ENCODE measurements at places on chromosomes 2 and 18.
A peak's percentile ranks its signal among the peaks of the same experiment; 100 is the strongest.

DNA sequence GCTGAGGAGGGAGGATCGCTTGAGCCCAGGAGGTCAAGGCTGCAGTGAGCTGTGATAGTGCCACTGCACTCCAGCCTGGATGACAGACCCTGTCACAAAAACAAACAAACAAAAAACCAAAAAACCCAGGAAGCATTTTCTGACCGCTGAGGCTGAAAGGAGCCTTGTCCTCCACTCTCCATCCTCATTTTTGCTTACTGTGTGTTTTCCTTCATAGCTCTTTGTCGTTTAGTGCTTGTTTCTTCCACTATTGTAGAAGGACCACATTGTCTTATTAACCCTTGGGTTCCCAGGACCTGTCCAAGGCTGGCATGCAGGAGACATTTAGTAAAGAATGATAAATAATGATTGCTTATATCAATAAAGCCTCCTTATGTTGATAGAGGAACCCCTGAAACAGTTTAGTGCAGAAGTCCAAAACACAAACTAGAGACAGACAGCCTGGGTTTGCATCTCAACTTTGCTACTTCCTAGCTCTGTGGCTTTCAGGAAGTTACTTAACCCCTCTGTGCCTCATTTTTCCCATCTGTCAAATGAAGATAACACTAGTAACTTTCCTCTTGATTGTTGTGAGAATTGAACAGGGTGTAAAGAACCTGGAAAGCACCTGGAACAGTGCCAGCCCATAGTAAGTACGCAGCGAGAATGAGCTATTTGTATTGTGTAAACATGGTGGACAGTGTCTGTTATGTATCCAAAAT lies 126.0 kb downstream of the LPIN1 start:
- peak; percentile 21 for DNase-seq

- no peak for DNase-seq
Measured at GRCh38 chr18:75884728-75885127, 457.2 kb upstream of the SMIM21 start.

DNA sequence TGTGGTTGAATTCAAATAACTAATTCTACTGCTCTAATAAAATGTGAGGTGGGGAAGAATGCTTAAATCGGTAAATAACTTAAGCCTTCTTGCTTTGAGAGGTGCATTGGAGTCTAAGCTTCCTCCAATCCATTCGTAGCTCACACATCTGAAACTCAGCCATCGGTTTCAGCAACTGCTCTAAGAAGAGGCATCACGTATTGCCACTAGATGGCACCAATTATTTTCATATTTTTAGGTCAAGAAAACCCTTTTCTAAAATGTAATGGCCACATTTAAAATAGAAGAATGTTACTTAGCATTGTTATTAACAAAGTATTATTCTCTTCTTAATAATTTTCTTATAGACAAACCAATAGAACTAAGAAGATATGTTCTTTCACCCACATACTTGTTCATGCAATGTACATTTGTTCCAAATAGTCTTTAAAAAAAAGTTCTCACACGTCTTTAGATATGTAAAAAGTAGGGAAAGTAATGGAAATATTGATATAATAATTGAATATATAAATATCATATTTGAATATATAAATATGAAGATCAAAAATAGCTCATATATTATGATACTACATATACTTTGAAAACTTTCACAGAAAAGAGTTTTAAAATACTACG lies 229.8 kb downstream of the CCDC178 start:
- DNase-seq: no peak

DNA sequence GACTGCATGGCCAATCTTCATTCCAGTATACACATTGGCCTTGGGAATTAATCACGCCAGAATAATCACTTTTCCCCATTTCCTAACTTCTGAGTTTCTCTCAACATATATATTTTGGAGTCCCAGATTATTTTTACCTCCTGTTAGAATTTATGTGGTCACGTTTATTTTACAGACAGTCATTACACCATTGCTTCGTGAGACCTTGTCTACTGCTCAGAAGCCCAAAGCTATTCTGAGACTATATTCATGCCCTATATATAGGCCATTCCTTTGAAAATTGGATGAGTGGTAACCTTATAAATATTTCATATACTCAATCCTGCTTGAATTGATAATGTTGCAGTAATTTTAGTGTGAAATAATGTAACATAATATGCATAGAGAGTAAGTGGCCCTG lies 610.0 kb upstream of the CDH2 start:
- DNase-seq: no peak

GRCh38 chr2:41847744-41848441 lies 199.9 kb upstream of the PKDCC start:
- DNase-seq: no peak

- no peak for DNase-seq
Measured at GRCh38 chr2:218878926-218879761, 1.5 kb upstream of the WNT10A start.
